Stimulated activated CD8-positive, alpha-beta memory T cell treated with anti-CD3 and anti-CD28 coated beads, Interleukin-2, amount 100 ng/mL, for 1 hour (primary cell): ENCODE measurements at places on chromosomes 2 and 18.

- DNase-seq: no peak
Observed at GRCh38 chr2:65035351-65035943, 20.8 kb upstream of the CEP68 start.

DNA sequence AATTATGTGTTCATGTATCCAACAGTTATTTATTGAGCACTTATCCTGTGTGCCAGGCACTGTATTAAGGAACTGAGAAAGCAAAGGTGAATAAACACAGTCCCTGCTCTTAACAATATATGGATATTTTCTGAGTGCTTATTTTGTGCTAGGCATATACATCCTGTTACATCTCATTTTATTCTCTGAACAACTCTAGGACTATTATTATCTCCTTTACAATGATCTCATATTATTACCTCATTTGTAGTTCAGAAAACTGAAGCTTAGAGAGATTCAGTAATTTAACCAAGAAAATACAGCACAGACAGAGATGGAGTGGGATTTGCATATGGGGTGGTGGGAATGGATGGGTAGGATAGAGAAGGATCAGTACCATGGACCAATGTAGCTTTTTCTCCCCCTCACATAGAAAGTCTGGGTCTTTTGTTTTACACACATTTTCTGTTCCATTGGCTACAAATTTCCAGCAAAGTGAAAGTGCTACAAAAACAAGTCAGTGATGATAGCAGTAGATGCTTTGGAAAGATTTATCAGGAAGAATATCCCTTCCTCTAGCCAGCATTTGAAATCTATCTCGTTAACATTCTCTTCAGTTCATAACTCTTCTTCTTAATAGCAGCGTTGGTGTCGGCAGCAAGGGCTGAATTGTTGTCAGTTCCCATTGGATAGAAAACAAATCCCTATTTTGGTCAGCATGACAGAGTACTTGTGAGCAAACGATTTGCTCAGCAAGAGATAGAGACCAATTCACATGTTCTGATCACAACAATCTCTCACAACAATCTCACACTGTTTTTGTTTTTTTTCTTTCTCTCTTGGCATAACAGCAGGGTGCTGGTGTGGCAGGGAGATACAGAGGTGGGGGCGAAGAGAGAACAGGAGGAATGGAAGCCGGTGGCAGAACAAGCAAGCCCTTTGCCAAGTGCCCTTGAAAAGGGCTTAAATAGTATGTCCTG is 102.2 kb upstream of the KCTD1 start:
- no peak for DNase-seq

- no peak for DNase-seq
Observed at GRCh38 chr2:122384768-122385333, 629.4 kb downstream of the TSN start.

- DNase-seq: no peak
Observed at GRCh38 chr2:99444222-99444621, 45.6 kb downstream of the REV1 start.

GRCh38 chr2:15275346-15275745 is 285.8 kb downstream of the NBAS start:
- no peak for DNase-seq
